HFFc6 (cell line): ENCODE measurements at places on chromosomes 5 and 9. TPM values are rescaled to one million over a fixed set of nuclear protein-coding genes. Genes with fewer than 3 reads are reported as not detected.

The BSPRY gene
- total RNA-seq, result not detected in 3 replicates

The SEMA5A gene
- 54.2 to 67.7 TPM (median 54.8 TPM) in 3 replicates for total RNA-seq

The SOHLH1 gene
- not detected in 3 replicates for total RNA-seq

DNA sequence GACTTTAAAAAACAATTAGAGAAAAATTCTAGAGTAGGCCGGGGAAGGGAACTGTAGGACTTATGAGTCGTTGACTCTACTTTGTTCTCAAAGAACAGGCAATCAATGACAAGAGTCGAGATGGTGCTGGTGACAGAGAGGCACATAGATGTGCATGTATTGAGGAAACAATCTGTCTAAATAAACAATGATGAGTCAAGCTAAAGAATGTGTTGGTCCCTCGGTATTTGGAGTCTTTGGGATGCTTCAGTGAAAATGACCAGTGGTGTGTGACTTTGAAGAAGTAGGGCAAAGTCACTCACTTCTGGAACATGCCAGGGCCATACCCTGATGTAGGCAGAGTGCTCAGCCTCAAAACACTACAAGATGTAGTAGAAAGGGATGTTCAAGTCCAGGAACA lies 288.1 kb upstream of the PANK3 start:
- no peak overlapping the region for H3K27ac ChIP-seq
- H3K36me3 ChIP-seq, result no peaks in the 10 kb centered on the region
- peaks cover 2% of the 10 kb centered on the region; the same call in 1 of the 2 replicates for H3K27me3 ChIP-seq

GRCh38 chr9:113879318-113879717 lies 3.2 kb downstream of the ZNF618 start:
- peaks cover 17% of the 10 kb centered on the region for H3K36me3 ChIP-seq
- peaks cover 45% of the 10 kb centered on the region for H3K4me1 ChIP-seq
- no peaks in the 10 kb centered on the region for H3K27me3 ChIP-seq
- no peak overlapping the region for H3K4me3 ChIP-seq
